ENCODE measurements at places on chromosomes 3 and 15.

DNA sequence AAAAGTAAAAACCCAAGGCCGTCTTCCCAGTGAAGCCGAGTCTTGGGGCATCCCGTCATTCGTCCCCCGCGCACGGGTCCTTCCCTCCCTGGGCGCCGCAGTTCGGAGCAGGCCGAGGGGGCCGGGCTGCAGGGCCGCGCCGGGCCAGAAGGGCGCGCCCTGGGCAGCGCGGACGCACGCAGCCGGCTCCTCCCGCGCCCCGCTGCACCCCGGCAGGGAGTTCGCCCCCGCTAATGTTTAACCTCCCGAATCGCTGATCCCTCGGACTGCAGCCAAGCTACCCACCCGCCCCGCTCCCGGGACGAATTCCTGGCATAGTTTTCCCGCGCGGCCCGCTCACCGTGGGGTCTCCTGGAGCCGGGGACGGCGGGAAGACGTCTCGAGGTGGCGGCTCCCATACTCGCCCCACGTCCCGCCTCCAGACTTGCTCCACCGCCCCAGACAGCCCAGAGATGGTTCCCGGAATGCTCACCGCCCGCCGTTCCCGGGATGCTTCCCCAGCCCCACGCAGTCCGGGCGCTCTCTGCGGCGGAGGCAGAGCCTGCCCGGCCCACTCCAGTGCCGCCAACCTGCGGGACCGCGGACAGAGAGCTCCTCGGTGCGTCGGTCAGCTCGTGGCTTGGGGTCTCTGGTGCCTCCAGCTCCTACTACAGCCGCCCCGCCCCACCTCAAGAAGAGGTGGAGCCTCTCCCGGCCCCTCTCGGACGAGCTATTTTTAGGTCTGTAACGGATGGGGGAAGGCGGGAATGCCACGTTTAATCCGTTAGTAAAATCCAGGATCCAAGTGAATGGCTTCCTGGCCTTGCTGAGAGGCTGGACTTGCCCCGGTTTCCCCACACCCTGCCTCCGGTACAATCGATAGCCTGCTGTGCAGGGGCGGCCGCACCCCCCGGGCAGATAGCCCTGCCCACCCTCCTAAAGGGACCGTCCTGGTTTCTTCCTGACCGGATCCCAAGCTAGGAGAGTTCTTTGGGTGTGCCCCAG is at the start of gene DZIP1L:
TSS of gene DZIP1L (minus strand) at position 621 of the 984 bp plus-strand sequence. CDS start 11,637 bp downstream, outside the sequence.
- DNase-seq = peak; percentile 74

GRCh38 chr3:12303993-12304392 is 15.1 kb downstream of the PPARG start:
- no peak for DNase-seq

GRCh38 chr15:89900849-89901248 is 7.1 kb upstream of the AP3S2 start:
- DNase-seq = no peak

DNA sequence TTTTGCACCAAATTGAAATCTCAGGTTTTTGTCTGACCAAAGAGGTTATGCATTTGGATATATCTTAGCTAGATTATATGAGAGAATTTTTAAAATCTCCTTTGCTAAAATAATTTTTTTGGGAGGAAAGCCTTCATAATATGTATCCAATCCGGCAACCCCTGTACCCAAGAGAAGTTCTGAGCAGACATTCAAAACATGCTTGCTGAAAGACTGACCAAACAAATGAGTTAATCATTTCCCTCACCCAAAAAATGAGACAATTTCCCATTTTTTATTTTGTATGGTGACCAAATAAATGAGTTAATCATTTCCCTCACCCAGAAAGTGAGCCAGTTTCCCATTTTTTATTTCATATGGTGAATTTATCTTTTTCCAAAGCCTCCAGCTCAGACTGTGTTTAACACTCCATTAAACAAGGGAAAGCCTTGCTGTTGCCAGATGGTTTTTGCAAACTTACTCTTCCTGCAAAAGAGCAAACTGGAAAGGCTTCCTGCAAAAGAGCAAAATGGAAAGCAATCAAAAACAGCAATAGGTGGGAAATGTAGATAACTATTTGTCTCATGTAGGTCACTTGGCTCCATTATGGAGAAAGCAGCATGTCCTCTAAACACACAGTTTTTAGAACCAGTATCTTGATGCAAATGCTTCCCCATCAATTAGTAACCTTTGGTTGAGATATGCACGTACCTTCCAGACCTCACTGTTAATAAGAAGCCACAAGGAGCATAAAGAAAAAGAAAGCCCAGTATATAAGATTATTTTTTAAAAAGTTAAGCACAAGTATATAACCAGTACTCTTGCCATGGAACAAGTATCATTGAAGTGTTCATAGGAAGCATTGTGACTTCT is 78.4 kb upstream of the OSTN start:
- DNase-seq = no peak

DNA sequence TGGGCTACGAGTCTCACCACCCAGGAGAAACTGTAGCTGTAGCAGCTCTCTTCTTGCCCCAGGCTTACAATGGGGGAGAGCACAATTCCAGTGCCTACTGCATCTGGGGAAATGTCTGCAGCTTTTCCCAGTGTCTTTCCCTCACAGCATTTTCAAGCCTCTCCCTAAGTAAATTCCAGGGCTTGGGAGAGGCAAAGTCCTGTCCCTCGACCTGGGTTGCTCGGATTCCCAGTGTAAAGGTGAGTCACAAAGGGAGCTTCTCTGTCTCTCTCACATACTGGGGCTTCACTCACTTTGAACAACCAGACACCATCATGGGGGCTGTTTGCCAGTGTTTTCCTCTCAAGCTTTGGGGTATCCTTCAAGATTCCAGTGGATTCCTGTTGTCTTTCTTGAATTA is 689.4 kb upstream of the NAALADL2 start:
- DNase-seq = no peak

DNA sequence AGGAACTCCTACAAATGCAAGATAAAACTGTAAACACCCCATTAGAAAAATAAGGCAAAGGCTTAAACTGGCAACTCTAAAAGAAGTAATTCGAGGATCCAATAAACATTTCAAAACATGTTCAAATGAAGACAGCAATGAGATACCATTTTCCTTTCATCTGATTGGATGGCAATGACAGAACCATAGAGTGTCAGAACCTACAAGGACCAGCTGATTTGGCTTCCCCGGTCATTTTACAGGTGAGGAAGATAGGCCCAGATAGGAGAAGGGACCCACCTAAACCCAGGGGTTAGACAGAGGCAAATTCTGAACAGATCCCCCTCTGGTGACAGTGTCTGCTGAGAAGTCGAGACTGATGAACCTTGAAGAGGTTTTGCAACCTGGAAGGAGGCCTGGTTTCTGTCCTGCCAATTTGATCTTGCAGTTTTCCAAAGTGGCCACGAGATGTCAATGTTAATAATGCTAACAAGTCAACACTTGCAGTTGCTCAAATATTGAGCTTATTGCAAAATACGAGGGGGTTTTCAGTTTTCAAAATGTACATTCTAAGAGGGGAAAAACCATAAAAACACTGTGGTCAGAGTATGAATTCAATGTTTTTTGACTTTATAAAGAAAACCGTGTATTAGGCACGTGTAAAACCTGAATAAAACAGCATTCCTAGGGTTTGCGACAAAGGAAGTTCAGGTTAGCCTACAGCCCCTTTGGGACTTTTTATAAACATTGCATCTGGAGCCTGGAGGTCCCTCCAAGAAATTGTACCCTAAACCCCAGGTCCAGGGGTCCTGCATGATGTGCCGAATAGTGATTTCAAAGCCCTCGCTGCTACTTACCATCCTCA is 21.5 kb downstream of the CFAP161 start:
- peak; percentile 31 for DNase-seq

DNA sequence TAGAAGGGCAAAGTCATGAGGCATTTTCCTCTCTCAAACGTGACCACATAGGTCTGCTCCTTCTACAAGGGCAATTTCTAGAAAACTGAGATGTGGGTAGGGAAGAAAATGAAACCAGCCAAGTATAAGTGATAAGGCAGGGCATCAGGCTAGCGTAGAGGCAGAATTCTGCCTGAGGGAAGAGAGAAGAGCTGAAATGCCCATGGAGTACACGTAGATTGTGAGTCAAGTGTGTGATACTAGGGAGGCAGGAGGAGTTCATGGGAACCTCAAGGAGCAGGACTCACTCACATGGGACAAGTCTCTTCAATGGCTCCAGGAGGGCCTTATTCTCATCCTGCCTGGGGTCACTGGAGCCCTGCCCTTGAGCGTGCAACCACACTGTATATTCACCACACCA is 34.9 kb upstream of the PPP4R2 start:
- DNase-seq = no peak

GRCh38 chr3:183377307-183377959 is 51.0 kb downstream of the MCF2L2 start:
- DNase-seq = no peak

- DNase-seq = no peak
Measured at GRCh38 chr3:196600359-196600758, 31.9 kb downstream of the FBXO45 start.

GRCh38 chr3:62761711-62762110 is 113.5 kb downstream of the CADPS start:
- DNase-seq = no peak
